ENCODE measurements at places on chromosomes 4 and X.

DNA sequence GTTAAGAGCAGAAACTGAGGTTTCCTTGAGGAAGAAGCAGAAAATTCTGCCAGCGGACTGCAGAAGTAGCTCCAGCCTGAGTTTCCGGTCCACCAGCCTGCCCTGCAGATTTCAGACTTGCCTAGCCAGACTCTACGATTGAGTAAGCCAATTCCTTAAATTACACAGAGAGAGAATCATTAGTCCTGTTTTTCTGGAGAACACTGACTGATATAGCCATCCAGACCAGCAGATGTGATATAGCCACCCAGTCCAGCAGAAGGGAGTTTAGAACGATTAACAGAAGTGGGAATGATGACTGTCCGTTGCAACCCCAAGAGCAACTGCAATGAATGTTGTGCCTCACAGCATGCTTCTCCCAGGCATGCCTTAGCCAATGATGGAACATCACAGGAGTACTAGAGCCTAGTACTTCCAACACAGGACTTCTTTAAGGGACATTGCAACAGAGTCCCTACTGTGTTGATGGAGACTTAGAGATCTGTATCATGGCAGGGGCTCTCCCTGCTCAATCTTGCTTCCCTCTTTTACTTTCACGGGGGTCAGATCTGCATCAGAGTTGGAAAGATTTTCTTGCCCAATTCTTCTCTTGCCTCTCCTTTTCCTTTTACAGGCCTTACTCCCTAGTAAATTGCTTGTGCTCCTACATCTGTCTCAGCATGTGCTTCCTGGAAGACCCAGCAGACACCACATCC, 264.6 kb upstream of the CLNK start:
- H3K27ac ChIP-seq: no peak overlapping the region
- H3K36me3 ChIP-seq: no peaks in the 10 kb centered on the region
- DNase-seq: no peak
- no peaks in the 10 kb centered on the region for H3K27me3 ChIP-seq
- no peaks in the 10 kb centered on the region for H3K4me1 ChIP-seq
- H3K4me3 ChIP-seq: no peak overlapping the region

- H3K4me3 ChIP-seq: no peak overlapping the region
- no peaks in the 10 kb centered on the region for H3K27me3 ChIP-seq
- H3K27ac ChIP-seq: no peak overlapping the region
- DNase-seq: no peak
Measured at GRCh38 chr4:114272226-114272625, 292.8 kb upstream of the ARSJ start.

- no peak for DNase-seq
- no peaks in the 10 kb centered on the region for H3K4me1 ChIP-seq
- no peak overlapping the region for H3K4me3 ChIP-seq
- no peaks in the 10 kb centered on the region for H3K36me3 ChIP-seq
Measured at GRCh38 chrX:103361798-103362197, 5.5 kb downstream of the TCEAL9 start.

DNA sequence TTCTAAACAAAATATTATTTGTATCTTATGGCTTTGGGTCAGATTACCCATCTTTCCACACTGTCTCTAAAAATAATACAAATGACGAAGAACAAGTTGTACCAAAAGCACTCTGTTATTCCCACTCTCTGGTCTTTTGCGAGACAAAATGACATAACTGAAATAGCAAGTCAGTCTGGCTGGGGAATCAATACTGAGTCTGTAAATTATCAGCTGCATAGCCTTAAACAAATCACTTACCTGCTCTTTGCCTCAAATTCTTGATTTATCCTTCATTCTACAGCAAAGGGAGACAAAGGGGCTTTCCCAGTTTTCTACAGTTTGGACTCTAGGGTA, 40.9 kb downstream of the SOWAHB start:
- H3K27me3 ChIP-seq: no peaks in the 10 kb centered on the region
- H3K27ac ChIP-seq: peak overlapping the region; percentile 15
- no peaks in the 10 kb centered on the region for H3K36me3 ChIP-seq
- DNase-seq: no peak
- H3K4me1 ChIP-seq: no peaks in the 10 kb centered on the region

All from colonic mucosa (tissue), 4 donors.